Activated CD4-positive, alpha-beta T cell treated with anti-CD3 and anti-CD28 coated beads, Interleukin-2, amount 10 ng/mL, durations not matched to agents 7 days and 5 days (primary cell): ENCODE measurements at places on chromosomes 6 and 20. TPM values are rescaled to one million over a fixed set of nuclear protein-coding genes. Genes with fewer than 3 reads are reported as not detected.

The C20orf141 gene
- total RNA-seq = not detected

The KIAA0408 gene
- total RNA-seq = 4.4 TPM

The NKAIN4 gene
- total RNA-seq = not detected

The GMNN gene
- 63.2 TPM for total RNA-seq

The C6orf136 gene
- 23.9 TPM for total RNA-seq

The BIRC7 gene
- not detected for total RNA-seq

The TMEM244 gene
- not detected for total RNA-seq

The AHCY gene
- total RNA-seq = 64.1 TPM

The KIAA1755 gene
- not detected for total RNA-seq

The RIPK1 gene
- 38.9 TPM for total RNA-seq

The RBM12 gene
- 121 TPM for total RNA-seq

The HCRTR2 gene
- total RNA-seq = not detected

The OR2J3 gene
- not detected for total RNA-seq
